ENCODE measurements at places on chromosomes 3 and 15.

GRCh38 chr3:61865466-61866152 lies 304.2 kb downstream of the PTPRG start:
- no peak for DNase-seq

- DNase-seq, result no peak
Observed at GRCh38 chr15:66496951-66497501, 536 bp downstream of the SNAPC5 start.

- no peak for DNase-seq
Observed at GRCh38 chr15:101501703-101502373, 12.3 kb upstream of the PCSK6 start.

- DNase-seq, result no peak
Observed at GRCh38 chr3:38031022-38031994, 1.9 kb upstream of the PLCD1 start.

DNA sequence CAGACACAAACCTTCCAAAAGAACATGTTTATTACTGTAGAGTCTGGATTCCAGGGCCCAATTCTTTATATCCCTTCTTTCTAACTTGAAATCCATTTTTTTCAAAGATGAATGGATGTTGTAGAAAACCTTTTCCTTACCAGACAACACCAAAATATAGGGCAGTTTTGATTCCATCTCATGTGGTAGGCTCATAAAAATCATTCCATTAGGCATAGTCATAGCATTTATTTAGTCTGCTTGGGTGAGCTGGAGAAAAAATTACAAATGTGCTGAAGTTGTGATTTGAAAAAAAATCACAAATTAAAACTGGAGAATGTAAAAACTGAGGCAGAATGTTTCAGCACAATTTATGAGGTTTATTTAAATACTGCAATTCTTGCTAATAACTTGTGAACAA lies 199.3 kb upstream of the TBC1D5 start:
- no peak for DNase-seq

DNA sequence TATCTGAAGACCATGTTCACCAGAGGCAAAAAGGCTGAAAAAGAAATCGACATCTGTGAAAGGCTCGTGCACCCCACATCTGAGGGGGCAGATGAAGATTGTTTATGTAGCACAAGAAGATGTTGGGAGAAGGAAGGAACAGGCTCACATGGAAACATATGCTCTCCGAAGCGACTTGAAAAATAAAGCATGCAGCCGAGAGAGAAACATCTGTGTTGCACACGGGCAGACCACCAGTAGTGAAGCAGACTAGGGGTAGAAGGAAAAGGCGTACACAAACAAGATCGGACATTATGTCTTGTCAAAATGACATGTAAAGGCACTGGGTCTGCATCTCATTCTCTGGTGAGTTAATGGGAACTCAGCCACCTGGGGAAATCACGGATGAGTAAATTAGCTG lies 356.5 kb downstream of the ZIC4 start:
- DNase-seq, result no peak

Measured in NCI-H187 treated with DMSO at 0.1 percent for 48 hours (cell line).